ENCODE measurements at places on chromosomes 2 and 18.

GRCh38 chr2:52017646-52018235 is 985.8 kb upstream of the NRXN1 start:
- no peaks in the 10 kb centered on the region for H3K36me3 ChIP-seq
- DNase-seq = no peak
- H3K27me3 ChIP-seq = peaks cover 2% of the 10 kb centered on the region

- peaks cover 30% of the 10 kb centered on the region for H3K27me3 ChIP-seq
- H3K4me1 ChIP-seq = no peaks in the 10 kb centered on the region
- no peak for DNase-seq
- H3K36me3 ChIP-seq = no peaks in the 10 kb centered on the region
- H3K27ac ChIP-seq = no peak overlapping the region
These were observed 75.4 kb downstream of the SP110 start for GRCh38 chr2:230144355-230144754.

GRCh38 chr2:30030361-30030760 is 109.0 kb upstream of the ALK start:
- H3K4me1 ChIP-seq = peaks cover 4% of the 10 kb centered on the region
- peaks cover 16% of the 10 kb centered on the region for H3K27me3 ChIP-seq
- no peaks in the 10 kb centered on the region for H3K36me3 ChIP-seq
- H3K4me3 ChIP-seq = no peak overlapping the region
- H3K27ac ChIP-seq = no peak overlapping the region

GRCh38 chr2:88053934-88054781 is 1.4 kb downstream of the KRCC1 start:
- H3K36me3 ChIP-seq = peaks cover 23% of the 10 kb centered on the region
- peak overlapping the region; percentile 99 for H3K4me3 ChIP-seq
- H3K4me1 ChIP-seq = peaks cover 34% of the 10 kb centered on the region
- no peaks in the 10 kb centered on the region for H3K27me3 ChIP-seq
- peak overlapping the region; percentile 98 for H3K27ac ChIP-seq

- no peaks in the 10 kb centered on the region for H3K36me3 ChIP-seq
- no peaks in the 10 kb centered on the region for H3K27me3 ChIP-seq
- no peak overlapping the region for H3K27ac ChIP-seq
- no peak for DNase-seq
These were observed 1572.1 kb upstream of the LRRTM1 start for GRCh38 chr2:81876624-81877023.

DNA sequence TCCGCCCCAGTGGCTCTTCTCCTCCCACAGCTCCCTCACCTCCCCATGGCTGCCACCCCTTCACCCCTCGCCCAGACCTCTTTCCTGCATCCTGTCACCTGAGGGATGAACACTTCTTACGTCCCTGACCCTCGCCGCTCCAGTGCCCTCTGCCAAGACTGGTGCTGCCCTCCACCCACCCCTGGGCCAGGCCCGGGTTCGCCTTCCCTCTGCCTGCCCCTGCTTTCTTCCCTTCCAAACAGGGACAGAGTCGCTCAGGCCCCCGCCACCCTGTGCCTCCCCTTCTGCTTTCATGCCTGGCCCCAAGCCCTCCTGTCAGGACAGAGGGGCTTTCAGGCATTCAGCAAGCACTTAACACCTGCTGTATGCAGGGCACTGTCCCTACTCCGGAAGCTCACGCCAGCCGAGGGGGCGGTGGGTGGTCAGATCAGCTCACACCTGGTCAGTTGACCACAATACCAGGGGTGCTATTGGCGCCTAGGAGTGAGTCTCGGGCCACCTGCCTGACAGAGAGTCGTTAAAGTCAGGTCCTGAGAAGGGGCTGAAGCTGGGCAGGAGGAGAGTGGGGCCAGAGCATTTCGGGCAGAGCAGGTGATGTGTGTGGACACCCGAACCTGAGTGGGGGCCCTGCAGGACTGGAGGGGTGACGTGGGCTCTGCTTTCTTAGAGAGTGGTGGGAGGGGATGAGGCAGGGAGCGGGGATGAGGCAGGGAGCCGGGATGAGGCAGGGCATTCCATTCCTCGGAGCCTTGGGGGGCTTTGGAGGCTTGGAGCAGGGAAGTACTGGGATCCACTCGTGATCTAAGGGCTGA is 26.0 kb upstream of the HPCAL1 start:
- no peak for DNase-seq
- no peak overlapping the region for H3K27ac ChIP-seq
- no peaks in the 10 kb centered on the region for H3K27me3 ChIP-seq
- H3K36me3 ChIP-seq = no peaks in the 10 kb centered on the region

- peaks cover 5% of the 10 kb centered on the region for H3K27me3 ChIP-seq
- H3K4me1 ChIP-seq = peaks cover 14% of the 10 kb centered on the region
- H3K27ac ChIP-seq = no peak overlapping the region
- no peak for DNase-seq
These were observed 134.5 kb downstream of the NAPG start for GRCh38 chr18:10660179-10660884.

DNA sequence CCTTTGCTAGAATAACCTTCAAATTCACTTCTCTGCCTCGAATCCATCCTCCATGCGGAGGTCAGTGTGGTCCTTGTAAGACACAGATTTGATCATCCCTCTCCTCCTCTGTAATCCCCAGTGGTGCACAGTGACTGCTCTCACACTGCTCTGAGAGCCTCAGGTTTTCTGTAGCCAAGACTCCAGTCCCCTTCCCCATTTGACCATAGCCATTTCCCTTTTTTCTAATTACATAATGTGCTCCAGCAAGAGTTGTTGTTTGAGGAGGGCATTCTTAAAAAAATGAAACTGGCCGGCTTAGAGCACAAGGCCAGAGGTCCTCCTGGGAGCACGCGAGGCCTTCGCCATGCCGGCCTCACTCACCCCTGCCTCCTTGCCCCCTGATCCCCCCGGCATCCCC is 34.7 kb upstream of the LPIN1 start:
- H3K36me3 ChIP-seq = no peaks in the 10 kb centered on the region
- peaks cover 24% of the 10 kb centered on the region for H3K27me3 ChIP-seq
- peaks cover 9% of the 10 kb centered on the region for H3K4me1 ChIP-seq
- H3K4me3 ChIP-seq = no peak overlapping the region
- DNase-seq = no peak
- no peak overlapping the region for H3K27ac ChIP-seq

DNA sequence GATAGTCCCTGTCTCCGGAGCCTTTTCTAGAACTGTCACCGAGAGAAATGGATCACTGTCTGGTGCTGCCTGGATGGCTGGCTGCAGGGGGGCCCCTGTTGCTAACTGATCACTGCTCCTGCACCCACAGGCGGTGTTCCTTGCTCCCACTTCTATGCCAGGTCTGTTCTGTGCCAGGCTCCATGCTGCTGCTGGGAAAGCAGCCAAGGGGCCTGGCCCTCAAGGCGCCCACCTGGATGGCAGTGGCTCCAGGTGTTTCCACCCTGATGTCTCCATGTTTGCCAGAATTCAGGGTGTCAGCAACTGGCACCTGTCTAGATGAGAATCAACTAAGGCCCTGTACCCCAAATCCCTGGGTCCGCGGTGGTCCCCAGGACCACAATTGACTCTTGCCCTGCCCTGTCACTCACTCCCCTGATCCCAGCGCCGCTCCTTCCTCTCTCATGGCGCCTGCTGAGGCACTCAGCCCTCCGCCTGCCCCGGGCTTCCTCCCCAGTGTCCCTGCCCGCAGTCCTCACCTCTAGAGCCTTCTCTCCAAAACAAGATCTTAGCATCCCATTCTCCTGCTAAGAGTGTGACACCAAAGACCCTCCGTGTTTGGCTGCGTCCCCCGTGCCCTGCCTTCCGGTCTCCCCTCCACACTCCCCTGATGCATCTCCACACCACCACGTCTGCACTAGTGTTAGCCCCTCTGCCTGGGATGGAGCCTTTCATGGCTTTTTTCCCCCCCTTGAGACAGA is 72.5 kb upstream of the OTOF start:
- no peaks in the 10 kb centered on the region for H3K36me3 ChIP-seq
- peaks cover 57% of the 10 kb centered on the region for H3K27me3 ChIP-seq
- no peak overlapping the region for H3K4me3 ChIP-seq
- H3K27ac ChIP-seq = no peak overlapping the region
- DNase-seq = no peak

GRCh38 chr2:202681688-202682205 is 47.0 kb downstream of the FAM117B start:
- H3K4me1 ChIP-seq = no peaks in the 10 kb centered on the region
- no peaks in the 10 kb centered on the region for H3K27me3 ChIP-seq
- no peak for DNase-seq
- no peak overlapping the region for H3K4me3 ChIP-seq
- H3K36me3 ChIP-seq = peaks cover 10% of the 10 kb centered on the region

GRCh38 chr2:217326238-217327022 is 466.6 kb upstream of the TNP1 start:
- H3K4me1 ChIP-seq = peaks cover 54% of the 10 kb centered on the region
- H3K36me3 ChIP-seq = peaks cover 5% of the 10 kb centered on the region
- peak overlapping the region; percentile 78 for H3K27ac ChIP-seq
- no peak for DNase-seq
- no peak overlapping the region for H3K4me3 ChIP-seq

DNA sequence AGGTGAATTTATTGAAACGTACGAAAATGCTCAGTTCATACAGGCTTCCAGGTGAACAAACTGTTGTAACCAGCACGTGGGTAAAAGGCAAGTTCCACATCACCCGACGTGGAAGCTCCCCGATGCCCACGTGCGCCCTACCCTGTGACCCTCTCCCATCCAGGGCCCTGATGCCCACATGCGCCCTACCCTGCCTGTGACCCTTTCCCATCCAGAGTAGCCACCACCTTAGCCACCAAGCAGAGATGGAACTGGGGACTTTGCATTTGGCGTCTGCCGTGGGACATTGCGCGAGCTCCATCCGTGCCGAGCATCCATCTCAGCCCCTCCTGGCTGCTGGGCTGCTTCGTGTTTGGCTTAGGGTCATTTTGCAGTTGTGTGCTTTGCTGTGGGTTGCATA is 37.5 kb downstream of the ANO7 start:
- peaks cover 12% of the 10 kb centered on the region for H3K4me1 ChIP-seq
- H3K27me3 ChIP-seq = no peaks in the 10 kb centered on the region
- H3K36me3 ChIP-seq = peaks cover 26% of the 10 kb centered on the region
- H3K4me3 ChIP-seq = no peak overlapping the region

- H3K27ac ChIP-seq = no peak overlapping the region
- H3K4me1 ChIP-seq = no peaks in the 10 kb centered on the region
- DNase-seq = no peak
- no peaks in the 10 kb centered on the region for H3K36me3 ChIP-seq
- H3K4me3 ChIP-seq = no peak overlapping the region
These were observed 139.6 kb downstream of the PAX3 start for GRCh38 chr2:222159221-222159620.

- no peak for DNase-seq
- no peak overlapping the region for H3K4me3 ChIP-seq
- H3K36me3 ChIP-seq = no peaks in the 10 kb centered on the region
These were observed 793.1 kb downstream of the ERBB4 start for GRCh38 chr2:211745295-211746097.

GRCh38 chr2:36536776-36537175 is 61.2 kb downstream of the FEZ2 start:
- no peaks in the 10 kb centered on the region for H3K4me1 ChIP-seq
- no peak overlapping the region for H3K4me3 ChIP-seq
- no peak for DNase-seq
- H3K27me3 ChIP-seq = no peaks in the 10 kb centered on the region

DNA sequence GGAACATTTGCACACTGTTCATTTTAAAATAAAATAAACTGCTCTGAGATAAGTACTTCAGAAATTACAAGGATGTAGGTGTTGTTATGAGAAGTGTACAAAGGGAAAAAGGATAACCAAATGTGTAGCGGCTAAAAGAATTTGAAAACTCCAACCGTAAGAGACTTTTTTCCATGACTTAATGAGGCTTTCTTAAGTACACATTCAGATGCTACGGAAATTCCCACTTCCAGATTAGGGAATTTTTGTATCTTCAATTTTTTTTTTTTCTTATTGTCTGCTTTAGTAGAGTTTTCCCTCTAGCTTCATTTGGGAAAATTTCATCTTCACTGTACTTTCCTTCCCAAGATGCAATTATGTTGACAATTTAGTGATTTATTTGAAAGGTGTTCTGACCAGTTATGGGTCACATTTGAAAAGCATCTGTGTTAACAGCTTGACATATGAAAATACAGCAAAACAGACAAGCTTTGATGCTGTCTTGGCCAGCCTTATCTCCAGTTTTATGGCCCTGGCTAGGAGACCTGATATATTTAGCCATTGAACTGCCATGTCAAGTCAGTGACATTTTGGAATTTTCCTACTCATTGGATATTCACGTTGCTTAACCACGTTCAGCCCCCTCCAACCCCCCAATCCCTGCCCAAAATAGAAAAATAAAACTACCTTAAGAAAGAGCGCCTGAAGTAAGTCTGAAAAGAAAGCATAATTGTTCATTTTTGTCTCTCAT is 105.6 kb downstream of the FEZ2 start:
- peaks cover 17% of the 10 kb centered on the region for H3K36me3 ChIP-seq
- H3K27ac ChIP-seq = peak overlapping the region; percentile 97
- H3K4me3 ChIP-seq = peak overlapping the region; percentile 15
- H3K27me3 ChIP-seq = no peaks in the 10 kb centered on the region
- peaks cover 77% of the 10 kb centered on the region for H3K4me1 ChIP-seq

DNA sequence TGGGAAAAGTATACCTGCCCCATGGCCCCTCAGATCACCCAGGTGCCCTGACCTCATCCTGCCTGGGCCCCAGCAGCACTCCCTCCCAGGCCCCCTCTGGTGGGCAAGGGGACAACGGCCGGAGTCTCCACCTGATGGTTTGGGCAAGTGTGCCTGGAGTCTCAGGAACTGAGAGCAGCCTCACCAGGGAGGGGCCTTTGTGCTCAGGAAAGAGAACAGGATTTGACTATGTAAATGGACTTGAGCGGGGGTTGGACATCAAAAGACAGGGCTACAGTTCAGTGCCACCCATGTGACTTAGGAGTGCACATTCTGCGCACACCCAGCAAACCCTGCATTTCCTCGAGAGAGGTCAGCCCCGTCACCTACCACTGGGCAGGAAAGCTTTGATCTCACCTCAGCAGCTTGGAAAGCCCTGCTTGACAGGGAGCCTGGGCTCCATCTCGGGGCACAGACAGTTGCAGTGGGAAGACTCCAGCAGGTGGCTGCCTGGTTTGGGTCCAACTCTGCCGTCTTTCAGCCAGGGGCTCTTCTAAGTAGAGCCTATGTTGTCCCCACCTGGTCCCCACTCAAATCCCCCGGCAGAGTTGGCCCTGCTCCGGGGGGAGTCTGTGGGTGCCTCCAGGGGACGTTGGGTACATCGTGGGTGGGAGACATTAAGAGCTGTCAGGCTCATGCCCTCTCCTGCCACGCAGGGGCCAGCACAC is 3.3 kb downstream of the INPP5D start:
- no peaks in the 10 kb centered on the region for H3K36me3 ChIP-seq
- H3K4me1 ChIP-seq = peaks cover 19% of the 10 kb centered on the region
- no peak overlapping the region for H3K27ac ChIP-seq
- DNase-seq = no peak
- peaks cover 2% of the 10 kb centered on the region for H3K27me3 ChIP-seq
- no peak overlapping the region for H3K4me3 ChIP-seq

Data from osteocyte (in vitro differentiated cells).